ENCODE measurements at places on chromosomes 5 and 9.
A peak's percentile ranks its signal among the peaks of the same experiment; 100 is the strongest.

- no peak for DNase-seq
Observed at GRCh38 chr5:176678584-176678983, 31.3 kb downstream of the TSPAN17 start.

- no peak for DNase-seq
Observed at GRCh38 chr9:33109850-33110595, 33.5 kb upstream of the SMU1 start.

- no peak for DNase-seq
Observed at GRCh38 chr5:177295924-177296323, 7.6 kb downstream of the RAB24 start.

DNA sequence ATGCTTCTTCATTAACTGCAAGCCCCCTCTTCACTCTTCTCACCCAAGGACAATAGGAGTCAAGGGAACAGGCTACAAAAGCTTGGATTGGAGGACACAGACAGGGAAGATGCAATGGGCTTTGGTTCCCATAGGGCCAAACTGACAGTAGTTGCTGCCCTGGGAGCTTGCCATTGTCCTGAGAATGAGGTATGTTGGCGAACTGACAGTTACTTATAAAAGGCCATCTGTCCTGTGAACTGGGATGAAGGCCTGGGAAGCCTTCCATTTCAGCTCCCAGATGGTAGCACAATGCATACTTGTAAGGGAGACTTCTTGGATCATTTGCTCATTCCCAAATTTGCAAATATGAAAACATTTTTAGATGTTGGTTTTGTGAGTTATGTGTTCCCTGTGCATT is 88.9 kb downstream of the SNCAIP start:
- no peak for DNase-seq

- DNase-seq, result no peak
Observed at GRCh38 chr5:179158556-179158955, 98.4 kb downstream of the ZNF354C start.

DNA sequence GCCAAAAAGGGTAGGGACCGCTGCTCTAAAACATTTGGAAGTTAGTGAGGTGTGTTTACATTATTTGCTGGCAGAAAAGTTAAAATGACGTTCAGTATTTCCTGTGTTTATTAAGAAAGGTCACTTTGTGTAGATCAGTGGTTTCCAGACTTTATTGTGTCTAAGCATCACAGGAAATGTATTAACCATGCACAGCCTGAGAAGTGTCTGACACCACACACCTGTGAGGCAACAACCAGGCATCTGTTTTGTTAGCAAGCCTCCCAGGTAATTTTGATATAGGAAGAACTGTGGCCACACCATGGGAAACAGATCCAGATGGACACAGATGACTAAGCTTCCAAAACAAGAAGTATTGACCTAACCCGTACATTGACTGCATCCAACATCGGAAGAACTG is 12.0 kb downstream of the TTC1 start:
- no peak for DNase-seq

DNA sequence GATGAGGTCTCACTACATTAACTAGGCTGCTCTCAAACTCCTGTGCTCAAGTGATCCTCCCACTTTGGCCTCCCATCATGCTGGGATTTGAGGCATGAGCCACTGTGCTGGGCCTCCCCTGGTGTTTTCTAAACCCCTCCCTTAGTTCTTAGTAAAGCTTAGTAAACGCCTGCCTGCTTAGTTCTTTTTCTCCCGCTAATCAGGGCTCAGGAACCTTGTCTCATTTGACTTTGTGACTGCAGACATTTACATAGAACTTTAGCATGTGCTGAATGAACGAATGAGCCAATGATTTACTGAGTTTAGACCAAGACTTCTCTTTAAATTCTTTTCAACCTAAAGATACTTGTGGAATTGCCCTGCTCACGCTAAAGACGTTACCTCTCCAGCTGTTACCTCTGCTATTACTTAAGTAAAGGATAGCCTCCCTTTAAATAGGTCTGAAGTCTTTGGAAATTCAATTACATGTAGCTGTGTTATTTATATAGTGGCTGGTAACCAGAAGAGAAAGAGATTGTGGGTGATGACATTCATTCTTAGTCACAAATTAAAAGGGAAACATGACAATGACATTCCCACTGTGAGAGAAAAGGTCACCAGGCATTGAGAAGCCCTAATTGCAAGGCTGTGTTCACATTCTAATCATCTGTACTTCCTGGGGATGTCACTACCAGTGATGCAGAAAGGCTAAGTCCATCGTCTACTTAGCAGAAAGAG is 18.6 kb upstream of the SUSD1 start:
- DNase-seq, result no peak

DNA sequence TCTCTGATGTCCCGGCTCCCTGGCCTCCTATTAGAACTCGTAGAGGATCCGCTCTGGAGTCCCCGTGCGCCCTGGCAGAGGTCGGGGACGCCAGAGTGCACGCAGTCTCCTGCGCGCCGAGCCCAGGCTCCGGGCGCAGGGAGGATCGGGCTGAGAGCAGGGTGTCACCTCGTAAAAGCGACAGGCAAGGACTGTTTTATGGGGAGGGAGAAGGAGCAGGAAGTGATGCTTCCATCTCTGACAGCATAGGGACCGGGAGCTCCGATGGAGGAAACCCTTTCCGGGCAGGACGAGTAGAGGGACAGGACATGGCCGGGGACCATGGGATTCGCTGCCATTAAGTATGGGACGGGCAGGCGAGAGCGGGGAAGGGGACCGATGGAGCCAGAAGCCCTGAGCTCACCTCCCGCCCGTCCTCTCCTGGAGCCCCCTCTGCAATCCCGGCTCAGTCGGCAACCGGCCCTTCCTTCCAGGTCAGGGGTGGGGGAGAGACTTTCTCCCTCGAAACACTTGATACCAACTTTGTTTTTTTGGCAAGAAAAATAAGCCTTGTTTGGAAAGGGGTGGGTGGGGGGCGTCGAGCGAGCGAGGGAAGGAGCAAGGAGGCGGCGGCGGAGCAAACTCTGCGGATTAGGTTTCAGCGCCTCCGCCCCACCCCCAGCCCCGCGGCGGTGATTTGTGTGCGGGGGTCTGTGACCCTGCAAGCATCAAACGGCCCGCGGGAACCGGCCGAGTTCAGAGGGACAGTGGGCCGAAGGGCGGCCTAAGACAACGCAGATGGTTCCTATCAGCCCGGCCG is 12.6 kb downstream of the LMX1B start:
- peak; percentile 23 for DNase-seq

- DNase-seq, result no peak
Observed at GRCh38 chr5:61604076-61605025, 272.3 kb downstream of the ZSWIM6 start.

GRCh38 chr5:176415952-176416924 is at the start of gene CLTB:
Gene CLTB, minus strand, starts transcription at chr5:176416539. Its CDS starts 176 bp downstream, at chr5:176416363.
- peak; percentile 94 for DNase-seq

GRCh38 chr9:28014212-28014611 is 440.9 kb upstream of the C9orf72 start:
- DNase-seq, result no peak

DNA sequence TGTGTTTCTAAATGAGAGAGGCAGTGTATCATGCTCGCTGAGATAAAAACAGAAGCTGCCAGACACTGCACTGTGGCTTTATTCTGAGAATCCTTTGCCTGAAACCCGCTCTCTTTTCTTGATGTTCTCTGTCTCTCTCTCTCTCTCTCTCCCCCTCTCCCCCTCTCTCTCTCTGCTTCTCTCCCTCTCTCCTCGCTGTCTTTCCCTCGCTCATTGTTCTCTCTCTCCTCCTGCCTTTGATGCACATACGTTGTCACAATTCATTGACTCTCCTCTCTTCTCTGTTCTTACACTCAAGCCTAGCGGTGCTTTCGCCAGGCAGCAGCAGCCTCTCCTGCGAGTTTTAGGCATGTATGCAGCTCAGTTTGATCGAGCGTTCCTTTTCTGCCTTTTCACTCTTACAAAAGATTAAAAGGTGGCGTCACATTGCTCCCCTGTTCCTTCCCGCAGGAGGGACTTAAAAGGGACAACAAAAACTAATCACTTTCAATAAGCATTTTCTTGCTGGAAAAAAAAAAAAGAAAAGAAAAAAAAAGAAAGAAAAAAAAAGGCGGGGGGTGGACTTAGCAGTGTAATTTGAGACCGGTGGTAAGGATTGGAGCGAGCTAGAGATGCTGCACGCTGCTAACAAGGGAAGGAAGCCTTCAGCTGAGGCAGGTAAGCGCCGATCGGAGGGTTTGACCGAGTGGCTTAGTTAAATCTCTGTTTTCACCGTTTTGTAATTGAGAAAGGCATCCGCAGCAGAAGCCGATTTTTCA is 717.9 kb upstream of the WWC1 start:
- peak; percentile 70 for DNase-seq

DNA sequence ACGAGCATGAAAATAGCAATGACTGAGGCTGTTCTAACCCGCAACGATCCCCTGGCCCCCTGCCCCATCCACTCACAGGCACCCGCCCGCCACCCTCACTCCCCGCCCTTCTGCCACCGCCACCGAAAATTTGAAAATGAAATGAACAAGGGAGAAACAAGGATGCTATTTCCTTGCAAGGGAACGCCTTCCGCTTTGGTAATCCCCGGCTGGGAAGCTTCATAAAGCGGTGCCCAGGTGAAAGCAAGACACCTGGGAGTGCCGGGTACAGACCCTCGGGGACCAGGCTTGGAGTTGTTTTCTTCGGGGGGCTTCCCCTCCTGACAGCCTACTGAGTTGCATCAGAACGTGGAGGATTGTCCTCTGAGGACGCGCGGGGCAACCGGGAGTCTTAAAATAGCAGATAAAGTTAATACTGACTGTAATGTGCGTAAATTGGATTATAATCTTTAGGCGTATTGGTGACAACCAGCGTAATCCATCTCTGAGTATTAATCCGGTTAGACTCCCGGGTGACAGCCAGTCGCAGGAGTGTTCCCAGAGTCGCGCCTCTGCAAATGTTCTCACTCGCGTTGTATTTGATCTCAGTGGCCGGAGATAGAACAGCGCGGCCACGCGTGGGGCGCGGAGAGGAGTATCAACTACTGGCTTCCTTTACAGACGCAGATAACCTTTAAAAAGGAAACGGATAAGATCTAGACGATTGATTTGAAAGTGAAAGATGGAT is 885 bp upstream of the MLLT3 start:
- peak; percentile 33 for DNase-seq

GRCh38 chr5:102767862-102768261 is 12.8 kb downstream of the PAM start:
- DNase-seq, result no peak

GRCh38 chr9:90960941-90961340 is 159.3 kb downstream of the SYK start:
- no peak for DNase-seq

DNA sequence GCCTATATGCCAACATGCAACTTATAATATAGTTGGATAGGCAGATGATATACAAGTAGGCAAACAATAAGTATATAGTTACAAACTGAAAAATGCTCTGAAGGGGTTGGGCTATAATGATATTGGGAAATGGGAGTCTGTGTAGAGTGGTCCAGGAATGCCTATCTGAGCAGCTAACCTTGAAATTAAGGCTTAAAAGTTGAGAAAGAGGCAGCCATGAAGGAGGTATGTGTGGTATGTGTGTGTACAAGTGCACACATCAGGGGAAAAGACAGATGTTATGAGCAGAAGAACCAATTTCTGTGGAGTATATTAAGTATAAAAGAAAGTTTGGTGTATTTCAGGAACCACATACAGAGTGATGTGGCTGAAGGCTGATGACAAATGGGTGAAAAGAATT is 154.9 kb upstream of the PAPPA start:
- DNase-seq, result no peak

DNA sequence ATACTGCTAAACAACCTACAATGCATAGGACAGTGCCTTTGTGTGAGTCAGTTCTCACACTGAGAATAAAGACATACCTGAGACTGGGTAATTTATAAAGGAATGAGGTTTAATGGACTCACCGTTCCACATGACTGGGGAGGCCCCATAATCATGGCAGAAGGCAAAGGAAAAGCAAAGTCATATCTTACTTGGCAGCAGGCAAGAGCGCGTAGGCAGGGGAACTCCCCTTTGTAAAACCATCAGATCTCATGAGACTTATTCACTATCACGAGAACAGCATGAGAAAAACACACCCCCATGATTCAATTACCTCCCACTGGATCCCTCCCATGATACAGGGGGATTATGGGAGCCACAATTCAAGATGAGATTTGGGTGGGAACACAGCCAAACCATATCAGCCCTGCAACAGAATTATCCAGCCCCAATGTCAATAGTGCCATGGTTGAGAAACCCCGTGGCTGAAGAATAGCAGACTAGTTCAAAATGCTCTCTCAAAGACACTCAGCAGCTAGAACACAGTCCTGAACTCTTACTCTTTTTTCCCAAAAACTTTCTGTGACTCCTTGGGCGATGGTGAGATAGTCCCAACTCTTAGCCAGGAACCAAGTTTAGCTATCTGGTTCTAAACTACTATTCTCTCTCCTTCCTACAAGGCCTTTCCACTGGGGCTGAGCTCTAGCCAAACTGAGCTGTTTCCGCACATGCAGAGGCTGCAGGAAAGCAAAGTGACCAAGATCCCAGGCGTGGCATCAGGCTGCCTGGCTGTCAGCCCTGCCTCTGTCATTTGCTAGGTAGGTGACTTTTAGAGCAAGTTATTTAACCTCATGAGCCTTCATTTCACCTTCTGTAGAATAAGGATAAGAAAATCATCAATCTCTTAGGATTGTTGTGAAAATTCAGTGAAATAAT is 21.7 kb downstream of the FAT2 start:
- DNase-seq, result no peak

- DNase-seq, result no peak
Observed at GRCh38 chr5:174755106-174755505, 30.7 kb downstream of the MSX2 start.

GRCh38 chr9:132411091-132411508 is 1.1 kb downstream of the CFAP77 start:
- peak; percentile 36 for DNase-seq

DNA sequence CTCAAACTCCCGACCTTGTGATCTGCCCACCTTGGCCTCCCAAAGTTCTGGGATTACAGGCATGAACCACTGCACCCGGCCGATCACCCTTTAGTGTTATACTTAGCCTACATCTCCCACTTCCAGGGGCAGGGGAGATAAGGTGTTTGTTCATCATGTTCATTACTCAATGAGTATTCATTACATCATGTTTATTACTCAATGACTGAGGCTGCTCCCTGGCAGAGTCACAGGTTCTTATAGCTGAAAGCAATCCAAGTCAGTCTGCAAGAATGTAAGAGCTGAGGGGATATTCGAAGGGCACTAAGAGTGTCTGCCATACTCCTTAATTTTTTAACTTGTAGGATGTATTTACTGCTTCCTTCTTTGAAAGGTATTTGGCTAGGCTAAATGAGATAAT is 214.2 kb downstream of the SPATA31D1 start:
- no peak for DNase-seq

Measured in tongue (tissue), 3 donors.